ENCODE measurements at places on chromosomes 5 and 9. TPM values are rescaled to one million over a fixed set of nuclear protein-coding genes. Genes with fewer than 3 reads are reported as not detected.

The LCN1 gene
- total RNA-seq = not detected

The ATOSB gene
- 20.9 TPM for total RNA-seq

The PCDHB6 gene
- total RNA-seq = 10.6 TPM

The ZBTB6 gene
- 7.4 TPM for total RNA-seq

The PCDHA9 gene
- total RNA-seq = 1.8 TPM

All from A375 (cell line).